AG08395 (cell line): ENCODE measurements at places on chromosomes 4 and X.

GRCh38 chr4:143347484-143348111, 10.9 kb downstream of the GAB1 start:
- no peak for DNase-seq

GRCh38 chr4:185437809-185438208, 12.0 kb upstream of the UFSP2 start:
- DNase-seq = no peak

DNA sequence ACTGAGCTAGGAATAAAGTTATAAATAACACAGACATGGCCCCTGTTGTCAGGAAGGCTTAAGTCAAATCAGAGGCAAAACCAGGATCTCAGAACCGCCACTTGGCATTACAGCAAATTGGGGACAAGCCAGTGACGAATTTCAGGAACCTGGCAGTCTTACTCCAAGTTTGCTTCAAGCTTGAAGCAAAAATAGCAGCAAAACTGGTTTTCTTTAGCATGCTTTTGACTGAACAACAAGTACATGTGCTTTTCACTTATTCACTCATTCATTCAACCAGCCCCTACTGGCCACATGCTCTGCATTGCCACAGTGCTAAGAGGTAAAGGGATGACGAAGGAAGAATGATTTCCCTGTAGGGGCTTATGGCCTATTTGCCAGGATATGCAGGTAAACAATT, 253.9 kb upstream of the PPARGC1A start:
- no peak for DNase-seq

DNA sequence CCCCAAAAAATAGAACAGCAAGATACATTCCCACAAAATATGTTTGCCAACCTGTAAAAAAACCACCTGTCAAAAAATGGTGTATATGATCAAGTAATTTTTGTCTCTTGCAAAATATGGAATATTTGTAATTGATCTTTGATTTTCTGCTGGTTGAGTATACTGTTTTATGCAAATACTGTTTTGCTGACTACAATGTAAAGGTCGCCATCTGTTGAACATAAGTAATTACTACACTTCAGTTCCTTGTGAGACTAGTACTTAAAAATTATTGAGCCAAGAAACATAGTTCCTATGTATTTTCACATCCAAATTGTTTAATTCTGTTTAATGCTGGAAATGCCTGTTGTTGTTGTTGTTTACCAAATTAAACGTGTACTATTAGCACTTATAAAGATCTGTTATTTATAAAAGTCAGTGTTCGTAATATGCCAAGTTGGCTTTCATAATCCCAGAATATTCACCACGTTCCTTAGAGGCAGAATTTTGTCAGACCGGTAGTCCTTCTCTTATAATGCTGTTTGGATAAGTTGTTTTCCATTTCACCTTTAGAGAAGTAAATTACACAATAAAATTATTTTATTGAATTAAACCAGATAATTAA, 144.2 kb downstream of the PDLIM5 start:
- DNase-seq = peak; percentile 56

DNA sequence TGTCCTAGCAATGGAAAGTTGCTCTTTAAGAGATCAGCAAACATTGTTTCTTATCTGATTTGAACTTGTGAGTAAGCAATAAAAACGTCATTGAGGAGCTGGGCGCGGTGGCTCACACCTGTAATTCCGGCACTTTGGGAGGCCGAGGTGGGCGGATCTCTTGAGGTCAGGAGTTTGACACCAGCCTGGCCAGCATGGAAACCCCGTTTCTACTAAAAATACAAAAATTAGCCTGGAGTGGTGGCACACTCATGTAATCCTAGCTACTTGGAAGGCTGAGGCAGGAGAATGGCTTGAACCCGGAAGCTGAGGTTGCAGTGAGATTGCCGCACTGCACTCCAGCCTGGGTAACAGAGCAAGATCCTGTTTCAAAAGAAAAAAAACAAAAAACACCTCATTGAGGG, 11.2 kb upstream of the PLAC8 start:
- no peak for DNase-seq

DNA sequence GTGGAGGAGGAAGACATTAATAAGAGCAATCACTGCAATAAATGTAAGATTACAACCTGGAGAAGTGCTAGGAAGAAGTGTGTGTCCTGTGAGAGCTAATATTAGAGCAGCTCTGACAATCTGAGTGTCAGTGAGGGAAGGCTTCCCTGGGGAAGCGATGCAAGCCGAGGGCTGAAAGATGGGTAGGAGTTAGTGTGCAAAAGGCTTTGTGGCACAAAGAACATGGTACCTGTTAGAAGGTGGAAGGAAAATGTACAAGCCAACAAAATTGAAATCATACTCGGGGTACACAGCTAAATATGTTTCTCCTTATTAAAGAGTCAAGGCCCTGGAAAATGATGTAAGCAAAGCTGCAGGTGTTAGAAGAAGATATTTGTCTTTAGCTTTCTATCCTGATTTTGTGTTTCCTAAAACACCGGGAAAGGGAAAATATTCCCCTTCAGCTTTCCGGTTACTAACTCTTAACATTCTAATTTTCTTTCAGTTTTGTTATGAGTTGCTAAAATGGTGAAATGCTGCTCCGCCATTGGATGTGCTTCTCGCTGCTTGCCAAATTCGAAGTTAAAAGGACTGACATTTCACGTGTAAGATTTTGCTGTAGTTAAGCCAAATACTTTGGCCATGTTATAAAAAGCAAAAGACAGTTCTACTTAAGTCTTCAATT, 808 bp downstream of the THAP6 start:
- no peak for DNase-seq

DNA sequence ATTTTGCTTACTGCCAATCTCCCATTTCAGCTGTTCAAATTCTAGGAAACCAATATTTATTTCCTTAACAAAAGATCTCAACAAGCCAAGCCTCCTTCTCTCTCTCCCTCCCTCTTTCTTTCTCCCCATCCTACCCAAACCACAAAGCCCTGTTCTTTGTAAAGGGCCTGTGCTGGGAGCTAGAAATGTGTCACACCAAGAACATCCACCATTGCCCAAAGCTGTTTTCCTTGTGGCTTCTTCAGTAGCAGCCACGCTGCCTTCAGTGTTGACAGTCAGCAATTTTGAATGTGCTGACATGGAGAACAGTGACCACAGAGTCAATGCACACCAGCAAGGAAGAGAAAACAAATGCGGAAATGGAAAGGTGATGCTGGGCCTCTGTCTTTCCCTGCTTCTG, 203.0 kb downstream of the MAML3 start:
- DNase-seq = peak; percentile 55
